AG10803 (cell line): ENCODE measurements at places on chromosomes 3 and 15.

DNA sequence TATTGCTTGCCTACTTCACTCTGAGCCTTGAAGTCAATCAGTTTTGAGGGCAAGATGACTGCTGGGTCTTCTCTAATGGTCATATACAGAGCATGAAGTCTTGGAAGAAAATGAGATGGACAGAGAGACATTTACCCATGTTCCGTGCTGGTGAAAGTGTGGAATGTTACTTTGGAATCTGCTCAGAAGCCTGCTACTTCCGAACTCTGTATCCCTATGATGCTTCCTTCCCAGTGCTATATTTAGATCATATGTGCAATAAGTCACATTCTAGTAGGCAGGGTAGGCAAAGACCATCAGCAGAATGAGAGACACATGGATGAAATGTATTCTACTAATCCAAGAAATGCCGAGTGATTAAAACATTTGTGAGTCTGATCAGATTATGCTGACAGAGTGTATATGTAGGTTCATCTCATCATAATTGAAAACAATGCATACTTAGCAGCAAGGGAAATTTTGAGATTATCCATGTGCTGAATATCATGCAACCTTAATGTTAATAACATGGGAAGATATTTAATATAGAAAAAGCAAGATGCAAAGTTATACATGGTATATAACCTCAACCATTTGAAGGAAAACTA, 60.5 kb downstream of the RAB7A start:
- peak; percentile 53 for DNase-seq

- DNase-seq: no peak
These were observed 761.4 kb downstream of the NAALADL2 start for GRCh38 chr3:175620532-175620931.

GRCh38 chr15:73781038-73781925, 28.1 kb upstream of the INSYN1 start:
- DNase-seq: no peak

GRCh38 chr3:189084620-189085019, 87.2 kb upstream of the TPRG1 start:
- DNase-seq: no peak

GRCh38 chr3:17176757-17177156, 292.0 kb downstream of the PLCL2 start:
- DNase-seq: no peak

DNA sequence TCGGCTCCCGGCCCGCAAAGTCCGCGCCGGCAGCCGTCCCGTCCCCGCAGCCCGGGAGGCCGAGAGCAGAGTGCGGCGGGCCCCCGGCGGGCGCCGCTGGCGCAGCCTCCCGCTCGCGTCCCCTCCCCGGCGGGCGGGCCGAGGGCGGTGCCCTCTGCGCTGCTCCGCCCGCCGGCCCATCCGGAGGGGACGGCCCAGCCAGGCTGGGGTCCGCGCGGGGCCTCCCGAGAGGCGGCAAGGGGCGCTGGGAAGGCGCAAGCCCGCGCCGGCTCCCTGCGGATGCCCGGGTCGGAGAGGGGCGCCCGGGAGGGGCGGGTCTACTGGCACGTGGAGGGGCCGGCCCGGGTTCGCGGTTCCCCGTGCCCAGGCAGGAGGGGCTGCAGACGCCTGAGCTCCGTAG, at the start of the genes CLCN2 and POLR2H:
CLCN2 (minus strand) TSS at position 74 of the 400 bp plus-strand sequence. CDS start 126 bp downstream, outside the sequence.
POLR2H (plus strand) TSS at position 179 of the 400 bp plus-strand sequence. CDS start 1,783 bp downstream, outside the sequence.
- peak; percentile 27 for DNase-seq

DNA sequence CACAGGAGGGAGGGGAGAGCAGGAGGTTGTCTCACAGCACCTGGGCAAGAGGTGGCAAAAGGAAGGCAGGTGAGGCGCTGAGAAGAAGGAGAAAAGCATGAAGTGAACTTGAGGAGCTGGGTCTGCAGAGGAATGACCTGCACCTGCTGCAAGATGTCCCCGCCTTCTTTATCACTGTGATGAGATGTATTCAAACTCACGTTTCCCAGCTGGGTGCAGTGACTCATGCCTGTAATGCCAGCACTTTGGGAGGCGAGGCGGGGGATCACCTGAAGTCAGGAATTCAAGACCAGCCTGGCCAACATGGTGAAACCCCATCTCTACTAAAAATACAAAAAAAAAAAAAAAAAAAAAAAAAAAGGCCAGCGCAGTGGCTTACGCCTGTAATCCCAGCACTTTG, 22.2 kb upstream of the ZNF710 start:
- DNase-seq: no peak

- DNase-seq: no peak
These were observed 56.9 kb upstream of the DPH6 start for GRCh38 chr15:35602836-35603235.

GRCh38 chr3:10468613-10469354, 36.6 kb downstream of the ATP2B2 start:
- no peak for DNase-seq

- peak; percentile 100 for DNase-seq
These were observed at the start of the genes RHOA and TCTA for GRCh38 chr3:49411968-49412631. TSS of gene RHOA (minus strand) at chr3:49411976. CDS start at chr3:49375589, 36,387 bp downstream. TSS of gene TCTA (plus strand) at chr3:49412423. CDS start at chr3:49412427, 4 bp downstream.

- no peak for DNase-seq
These were observed 322.5 kb downstream of the ZBBX start for GRCh38 chr3:167057581-167057980.

- DNase-seq: no peak
These were observed 43.2 kb upstream of the IQSEC1 start for GRCh38 chr3:13116426-13116825.

GRCh38 chr3:138265745-138266144, 63.9 kb downstream of the NME9 start:
- DNase-seq: no peak

DNA sequence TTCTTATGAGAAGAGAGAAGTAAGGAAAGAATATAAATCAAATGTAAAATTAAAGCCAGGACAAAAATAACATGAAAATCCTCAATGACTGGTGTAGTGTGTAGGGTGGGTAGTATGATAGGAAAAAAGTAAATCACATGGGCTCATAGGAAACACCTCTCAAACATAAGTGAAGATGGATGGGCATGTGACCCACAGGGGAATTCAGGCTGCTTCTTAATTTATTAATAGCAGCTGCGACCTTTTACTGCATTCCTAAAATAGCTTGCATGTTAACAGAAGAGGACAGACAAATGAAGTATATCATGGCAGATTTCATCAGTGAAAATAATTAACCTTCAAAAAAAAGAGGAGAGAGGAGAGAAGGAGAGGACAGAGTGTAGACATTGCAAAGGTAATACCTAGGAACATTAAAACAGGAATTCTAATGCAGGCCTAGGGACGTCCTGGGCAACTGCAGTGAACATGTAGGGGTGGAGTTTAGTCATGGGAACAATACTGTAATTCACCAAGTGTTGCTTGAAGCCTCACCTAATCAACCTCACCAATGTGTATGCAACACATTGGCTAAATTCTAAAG, 132.9 kb downstream of the KCNMB2 start:
- peak; percentile 14 for DNase-seq

DNA sequence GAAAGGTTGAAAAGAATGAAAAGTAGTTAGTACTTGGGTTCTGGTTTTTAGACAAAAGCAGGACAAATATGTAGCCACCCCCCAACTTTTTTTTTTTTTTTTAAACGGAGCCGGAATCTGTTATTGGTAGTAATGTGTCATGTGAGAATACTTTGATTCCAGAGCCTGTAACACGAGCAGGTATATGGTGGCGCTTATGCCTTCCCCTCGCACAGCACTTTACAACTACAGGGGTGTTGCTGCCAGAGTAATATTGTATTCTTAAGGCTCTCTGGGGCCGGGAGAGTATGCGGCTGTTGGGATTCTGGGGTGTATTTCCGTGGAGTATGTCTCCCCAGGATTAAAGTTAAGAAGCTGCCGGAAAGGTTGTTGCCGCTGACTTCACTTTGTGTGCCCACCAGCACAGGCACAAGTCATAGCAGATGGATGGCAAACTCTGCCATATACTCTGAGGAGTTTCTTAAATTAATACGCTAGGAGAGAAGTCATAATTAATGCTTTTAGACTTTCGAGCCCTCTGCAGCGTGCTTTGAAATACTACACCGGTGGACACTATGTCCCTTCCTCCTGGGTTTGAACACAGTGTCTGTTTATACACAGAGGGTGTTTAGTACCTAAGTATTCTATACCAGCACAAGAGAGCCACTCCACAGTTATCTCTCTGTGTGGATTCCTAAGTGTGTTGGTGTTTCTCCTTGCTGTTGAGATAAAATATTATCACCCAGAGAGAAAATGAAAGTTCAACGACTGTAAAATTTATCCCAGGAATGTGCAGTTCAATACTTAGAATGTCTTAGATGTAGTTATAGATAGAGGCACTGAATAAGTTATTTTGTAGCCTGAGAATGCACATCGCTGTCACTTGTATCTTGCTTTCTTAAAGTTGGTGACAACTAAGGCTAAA, 1.4 kb downstream of the MBNL1 start:
- DNase-seq: no peak

GRCh38 chr15:67196672-67197363, 57.6 kb downstream of the AAGAB start:
- peak; percentile 89 for DNase-seq

DNA sequence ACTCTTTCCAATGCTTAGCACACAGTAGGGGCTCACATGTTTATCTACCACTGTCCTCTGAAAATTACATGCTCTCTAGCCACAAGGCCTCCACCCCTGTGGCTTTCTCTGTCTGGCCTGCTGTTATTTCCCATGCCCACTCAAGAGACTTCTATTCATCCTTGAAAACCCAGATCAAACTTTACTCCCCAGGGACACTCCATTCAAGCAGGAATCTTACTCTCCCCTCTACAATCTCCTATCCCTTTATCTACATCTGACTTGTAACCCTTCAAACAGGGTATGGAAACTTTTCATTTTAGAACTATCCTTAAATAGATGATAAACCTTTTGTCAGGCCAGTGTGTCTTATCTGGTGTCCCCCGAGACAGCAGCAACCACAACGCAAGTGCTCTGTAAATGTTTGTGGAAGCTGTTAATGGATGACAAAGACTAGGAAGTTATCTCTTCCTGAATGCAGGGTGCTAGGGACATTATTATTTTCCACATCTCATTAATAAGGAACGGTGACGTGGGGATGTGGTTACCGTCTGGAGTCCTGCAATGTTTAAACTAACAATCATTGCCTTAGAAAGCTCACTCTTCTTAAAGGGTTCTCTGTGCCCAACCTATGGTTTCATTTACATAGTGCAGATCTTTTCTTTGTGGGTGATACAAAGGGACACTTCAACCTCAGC, 322.3 kb downstream of the ARRDC4 start:
- no peak for DNase-seq

- DNase-seq: no peak
These were observed 366.5 kb upstream of the TBL1XR1 start for GRCh38 chr3:177563792-177564191.

DNA sequence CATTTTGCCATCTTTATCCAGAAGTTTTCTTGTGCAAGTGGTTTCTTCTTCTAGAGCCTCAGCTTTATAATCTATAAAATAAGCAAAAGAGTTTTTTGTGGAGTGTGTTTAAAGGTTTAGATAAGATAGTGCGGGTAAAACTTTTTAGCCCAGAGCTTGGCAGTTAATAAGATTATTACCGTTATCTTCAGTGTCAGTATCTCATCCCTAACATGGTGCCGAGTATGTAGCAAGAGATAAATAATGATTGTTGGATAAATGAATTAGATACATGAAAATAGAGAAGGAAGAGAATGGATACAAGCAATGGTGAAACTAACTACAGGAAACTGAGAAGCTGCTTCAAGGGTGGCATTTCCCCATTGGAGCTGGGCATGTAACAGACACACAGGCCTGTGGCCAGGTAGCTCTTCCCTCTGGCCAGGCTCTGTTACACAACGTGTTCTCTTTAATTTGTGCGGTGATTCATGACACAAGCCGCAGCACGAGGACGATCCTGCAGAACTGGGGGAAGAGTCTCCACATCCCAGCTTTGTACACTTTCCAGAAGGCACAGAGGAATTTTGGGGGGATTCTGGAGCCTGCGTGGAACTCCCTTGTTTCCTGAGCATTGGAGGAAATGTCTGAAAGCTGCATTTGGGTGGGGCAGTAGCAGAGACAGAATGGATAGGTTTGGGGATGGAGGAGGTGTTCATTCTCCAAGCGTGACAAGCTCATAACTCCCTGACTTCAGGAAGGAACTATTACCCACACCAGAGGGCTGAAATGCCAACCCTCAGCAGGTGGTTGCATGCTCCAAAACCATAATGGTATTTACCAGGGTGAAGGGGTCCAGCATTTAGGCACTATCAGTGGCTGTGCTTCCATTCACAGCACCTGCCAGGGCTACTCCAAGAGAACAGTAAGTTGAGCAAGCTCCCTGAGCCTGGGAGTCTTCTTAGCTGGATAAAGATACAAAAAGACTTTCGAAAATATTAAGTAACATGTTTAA, 14.2 kb upstream of the ST6GAL1 start:
- DNase-seq: no peak

GRCh38 chr3:129558081-129558771, 15.3 kb downstream of the H1-8 start:
- no peak for DNase-seq

DNA sequence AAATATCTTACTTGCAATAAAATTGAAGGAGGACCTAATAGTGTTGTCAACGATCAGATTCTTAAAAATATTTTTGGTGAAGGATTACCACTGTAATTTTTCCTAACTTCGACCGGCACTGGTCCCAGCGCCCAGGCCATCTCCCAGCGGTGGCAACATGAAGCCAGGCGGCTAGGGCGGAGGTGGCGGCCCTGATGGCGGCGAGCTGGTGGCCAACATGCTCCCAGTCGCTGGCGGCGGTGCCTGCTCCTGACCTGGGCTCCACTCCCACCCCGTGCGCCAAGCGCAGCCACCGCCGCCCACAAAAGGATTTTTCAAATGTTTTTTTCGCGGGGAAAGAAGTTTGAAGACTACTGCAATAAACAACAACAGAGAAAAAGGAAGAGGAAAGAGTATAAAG, 56.5 kb upstream of the B3GALNT1 start:
- no peak for DNase-seq
